MCF 10A (cell line): ENCODE measurements at places on chromosomes 4 and X. TPM values are rescaled to one million over a fixed set of nuclear protein-coding genes. Genes with fewer than 3 reads are reported as not detected.
A peak's percentile ranks its signal among the peaks of the same experiment; 100 is the strongest.

DNA sequence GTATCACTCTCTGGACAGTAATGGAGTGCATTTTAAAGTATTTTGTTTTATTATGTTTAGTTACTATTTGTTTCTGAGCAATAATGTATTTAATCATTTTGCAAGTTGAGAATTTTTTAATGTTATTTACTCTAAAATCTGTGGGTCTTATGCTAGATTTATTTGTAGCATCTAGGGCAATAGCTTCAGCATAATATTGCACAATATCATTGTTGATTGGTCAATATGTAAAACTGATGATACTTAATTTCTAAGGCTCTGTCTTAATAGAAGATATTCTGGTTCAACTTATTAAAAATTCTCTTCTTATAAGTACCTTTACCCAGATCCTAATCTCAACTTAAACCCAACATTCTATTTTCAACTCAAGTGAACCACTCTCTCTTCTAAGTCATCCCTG is 11.5 kb downstream of the SFRP2 start:
- H3K27me3 ChIP-seq, result no peaks in the 10 kb centered on the region
- no peak overlapping the region for H3K27ac ChIP-seq
- no peaks in the 10 kb centered on the region for H3K36me3 ChIP-seq

GRCh38 chrX:41353985-41354384 is 20.0 kb downstream of the DDX3X start:
- no peaks in the 10 kb centered on the region for H3K27me3 ChIP-seq
- H3K4me3 ChIP-seq, result no peak overlapping the region
- no peak for DNase-seq
- H3K4me1 ChIP-seq, result peaks cover 25% of the 10 kb centered on the region

- H3K4me3 ChIP-seq, result no peak overlapping the region
- DNase-seq, result no peak
- no peaks in the 10 kb centered on the region for H3K36me3 ChIP-seq
- H3K27me3 ChIP-seq, result peaks cover 23% of the 10 kb centered on the region
- H3K4me1 ChIP-seq, result no peaks in the 10 kb centered on the region
Observed at GRCh38 chrX:30065226-30065625, 150.1 kb upstream of the MAGEB2 start.

GRCh38 chrX:113289503-113289902 is 448.9 kb upstream of the AMOT start:
- H3K27ac ChIP-seq, result no peak overlapping the region
- H3K4me1 ChIP-seq, result no peaks in the 10 kb centered on the region
- DNase-seq, result no peak
- peaks cover 31% of the 10 kb centered on the region for H3K27me3 ChIP-seq
- H3K36me3 ChIP-seq, result no peaks in the 10 kb centered on the region
- H3K4me3 ChIP-seq, result no peak overlapping the region

DNA sequence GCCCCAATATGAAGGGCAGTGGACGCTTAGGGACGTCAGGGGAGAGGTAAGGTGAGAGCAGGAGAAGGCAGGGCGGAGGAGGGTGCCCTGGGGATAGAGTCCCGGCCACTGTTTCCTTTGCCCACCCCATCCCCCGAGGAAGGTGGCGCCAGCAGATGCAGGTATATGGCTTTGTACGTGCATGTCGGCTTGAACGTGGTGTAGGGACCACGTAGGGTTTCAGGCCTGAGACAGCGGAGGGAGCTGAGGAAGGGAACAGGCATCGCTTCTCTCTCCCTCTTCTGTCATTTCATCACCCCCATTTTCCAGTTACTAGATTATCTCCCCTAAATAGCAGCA is 97.9 kb downstream of the PHKA2 start:
- H3K4me1 ChIP-seq, result peaks cover 24% of the 10 kb centered on the region
- peak overlapping the region; percentile 85 for H3K4me3 ChIP-seq
- H3K27me3 ChIP-seq, result no peaks in the 10 kb centered on the region
- H3K27ac ChIP-seq, result peak overlapping the region; percentile 97
- no peak for DNase-seq

Gene SOWAHB
- 0.12 and 0.58 TPM in 2 replicates for total RNA-seq

Gene FAAH2
- total RNA-seq, result 1.7 and 3.1 TPM in 2 replicates

GRCh38 chr4:89305712-89306437 is 1.7 kb downstream of the GPRIN3 start:
- H3K4me1 ChIP-seq, result peaks cover 8% of the 10 kb centered on the region
- H3K27me3 ChIP-seq, result no peaks in the 10 kb centered on the region
- peak; percentile 64 for DNase-seq
- H3K27ac ChIP-seq, result no peak overlapping the region
- H3K4me3 ChIP-seq, result no peak overlapping the region

DNA sequence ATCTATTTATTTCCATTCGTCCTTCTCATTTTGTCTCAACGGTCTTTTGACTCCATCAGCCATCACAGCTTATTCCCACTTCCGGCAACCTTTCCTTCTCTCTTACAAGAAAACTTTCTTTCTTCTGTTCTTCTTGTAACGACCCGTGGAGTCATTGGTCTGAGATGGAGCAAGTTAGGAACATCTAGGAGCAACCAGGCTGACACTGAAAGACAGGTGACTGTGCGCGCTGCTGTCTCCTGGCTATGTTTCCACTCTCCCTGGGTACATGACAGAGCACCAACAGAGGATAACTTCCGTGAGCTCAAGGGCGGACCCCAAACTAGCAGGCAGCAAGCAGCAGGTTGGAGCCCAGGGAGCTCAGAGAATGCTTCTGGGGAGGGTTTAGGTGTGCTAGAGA is 2.5 kb downstream of the FGF5 start:
- no peaks in the 10 kb centered on the region for H3K36me3 ChIP-seq
- no peak for DNase-seq
- H3K4me1 ChIP-seq, result peaks cover 10% of the 10 kb centered on the region

- no peak overlapping the region for H3K4me3 ChIP-seq
- H3K36me3 ChIP-seq, result peaks cover 14% of the 10 kb centered on the region
- H3K27ac ChIP-seq, result no peak overlapping the region
- no peaks in the 10 kb centered on the region for H3K27me3 ChIP-seq
- no peak for DNase-seq
- no peaks in the 10 kb centered on the region for H3K4me1 ChIP-seq
Observed at GRCh38 chr4:105361053-105361452, 112.8 kb downstream of the PPA2 start.

Gene CUL4B
- 29.5 and 29.6 TPM in 2 replicates for total RNA-seq

Gene BEX1
- not detected in 2 replicates for total RNA-seq

Gene CENPI
- total RNA-seq, result 4.6 TPM in 2 replicates

DNA sequence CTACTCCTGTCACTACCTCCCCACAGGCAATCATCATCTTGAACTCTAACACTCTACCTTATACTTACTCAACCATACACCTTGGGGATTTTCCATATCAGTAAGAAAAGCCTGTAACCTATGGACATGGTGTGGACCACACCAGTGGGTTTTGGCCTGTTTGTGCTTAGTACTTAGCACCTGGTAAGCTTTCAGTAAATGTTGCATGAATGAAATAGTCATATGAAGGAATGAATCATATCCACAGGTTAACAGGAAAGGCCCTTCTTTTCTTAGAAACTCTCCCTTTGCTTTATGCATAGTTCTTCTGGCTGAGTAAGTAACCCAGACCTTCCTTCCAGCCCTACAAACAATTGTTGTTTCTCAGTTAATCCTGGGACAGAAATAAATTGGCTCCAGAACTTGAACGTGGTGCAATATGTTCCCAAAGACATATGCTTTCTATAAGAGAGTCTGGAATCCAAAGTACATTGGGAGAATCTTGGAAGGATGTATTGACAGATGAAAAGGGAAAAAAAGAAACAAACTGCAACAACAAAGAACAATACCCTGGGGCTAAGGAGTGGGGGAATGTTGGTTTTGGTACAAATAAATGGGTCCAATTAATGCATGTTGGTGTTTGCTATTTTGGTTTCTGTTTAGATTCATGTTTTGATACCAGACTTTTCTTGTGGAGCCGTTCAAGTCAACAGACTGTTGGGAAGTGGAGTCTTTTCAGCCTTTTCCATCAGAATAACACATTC is 27.8 kb downstream of the RASL11B start:
- H3K27me3 ChIP-seq, result no peaks in the 10 kb centered on the region
- H3K36me3 ChIP-seq, result peaks cover 6% of the 10 kb centered on the region
- H3K27ac ChIP-seq, result no peak overlapping the region
- no peak for DNase-seq
- no peaks in the 10 kb centered on the region for H3K4me1 ChIP-seq

GRCh38 chr4:172188248-172188988 is 375.2 kb downstream of the GALNTL6 start:
- no peaks in the 10 kb centered on the region for H3K36me3 ChIP-seq
- H3K4me1 ChIP-seq, result no peaks in the 10 kb centered on the region
- H3K27ac ChIP-seq, result no peak overlapping the region
- DNase-seq, result no peak

- H3K36me3 ChIP-seq, result no peaks in the 10 kb centered on the region
- peaks cover 44% of the 10 kb centered on the region for H3K4me1 ChIP-seq
- peak; percentile 36 for DNase-seq
- no peaks in the 10 kb centered on the region for H3K27me3 ChIP-seq
- peak overlapping the region; percentile 92 for H3K27ac ChIP-seq
Observed at GRCh38 chr4:125736057-125736456, 421.3 kb downstream of the FAT4 start.

DNA sequence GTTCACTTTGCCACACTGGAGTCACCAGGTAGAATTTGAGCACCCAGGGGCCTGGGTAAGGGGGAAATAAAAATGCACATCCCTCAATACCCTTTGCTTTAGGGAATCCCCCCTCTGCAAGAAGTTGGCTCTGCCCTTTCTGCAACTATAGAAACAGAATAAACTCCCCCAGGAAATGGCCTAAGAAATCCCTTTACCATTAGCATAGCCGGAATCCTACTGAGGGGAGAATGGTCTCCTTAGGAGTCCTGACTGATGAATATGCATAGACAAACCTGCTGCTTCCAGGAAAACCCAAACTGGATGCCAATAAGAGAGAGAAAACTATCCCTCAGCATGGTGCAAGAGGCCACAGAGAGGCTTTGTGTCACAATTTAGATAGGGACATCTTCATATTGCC is 11.0 kb downstream of the EFHC2 start:
- H3K36me3 ChIP-seq, result no peaks in the 10 kb centered on the region
- DNase-seq, result no peak
- H3K27ac ChIP-seq, result no peak overlapping the region

- no peak overlapping the region for H3K4me3 ChIP-seq
- no peaks in the 10 kb centered on the region for H3K4me1 ChIP-seq
- H3K27ac ChIP-seq, result no peak overlapping the region
- H3K36me3 ChIP-seq, result no peaks in the 10 kb centered on the region
- peak; percentile 67 for DNase-seq
Observed at GRCh38 chrX:81195712-81196111, 6.0 kb downstream of the HMGN5 start.

DNA sequence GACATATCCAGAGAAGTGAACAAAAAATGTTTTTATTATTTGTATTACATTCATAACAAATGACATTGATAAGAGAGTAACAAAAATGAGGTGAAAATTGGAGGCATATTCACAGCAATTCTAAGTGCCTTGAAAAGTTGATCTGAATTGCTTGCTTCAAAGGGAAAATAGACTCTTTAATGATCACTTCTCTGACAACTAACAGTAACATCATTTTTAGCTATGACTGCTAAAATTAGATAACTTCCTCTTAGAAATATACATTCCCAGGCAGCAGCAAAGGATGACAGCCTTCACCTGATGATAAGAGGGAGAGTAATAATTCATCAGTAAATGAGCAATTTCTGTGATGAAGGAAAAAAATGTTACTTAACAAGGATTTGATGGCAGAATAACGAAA is 472.5 kb downstream of the PCDH10 start:
- H3K4me1 ChIP-seq, result peaks cover 9% of the 10 kb centered on the region
- no peak overlapping the region for H3K27ac ChIP-seq
- H3K4me3 ChIP-seq, result no peak overlapping the region
- no peaks in the 10 kb centered on the region for H3K36me3 ChIP-seq
- DNase-seq, result no peak
